CD8-positive, alpha-beta memory T cell (primary cell): ENCODE measurements at places on chromosomes 3 and 15. TPM values are rescaled to one million over a fixed set of nuclear protein-coding genes. Genes with fewer than 3 reads are reported as not detected.

GRCh38 chr3:3177861-3178497, 1.5 kb downstream of the CRBN start:
- peaks cover 6% of the 10 kb centered on the region for H3K36me3 ChIP-seq
- no peaks in the 10 kb centered on the region for H3K27me3 ChIP-seq
- H3K4me1 ChIP-seq, result peaks cover 56% of the 10 kb centered on the region
- DNase-seq, result no peak

GRCh38 chr15:101070502-101071273, 151.5 kb downstream of the LRRK1 start:
- H3K4me1 ChIP-seq, result no peaks in the 10 kb centered on the region
- DNase-seq, result no peak
- H3K4me3 ChIP-seq, result no peak overlapping the region
- H3K36me3 ChIP-seq, result no peaks in the 10 kb centered on the region
- no peaks in the 10 kb centered on the region for H3K27me3 ChIP-seq

DNA sequence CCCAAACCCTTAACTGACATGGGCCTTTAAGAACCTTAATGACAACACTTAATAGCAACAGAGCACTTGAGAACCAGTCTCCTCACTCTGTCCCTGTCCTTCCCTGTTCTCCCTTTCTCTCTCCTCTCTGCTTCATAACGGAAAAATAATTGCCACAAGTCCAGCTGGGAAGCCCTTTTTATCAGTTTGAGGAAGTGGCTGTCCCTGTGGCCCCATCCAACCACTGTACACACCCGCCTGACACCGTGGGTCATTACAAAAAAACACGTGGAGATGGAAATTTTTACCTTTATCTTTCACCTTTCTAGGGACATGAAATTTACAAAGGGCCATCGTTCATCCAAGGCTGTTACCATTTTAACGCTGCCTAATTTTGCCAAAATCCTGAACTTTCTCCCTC, 49.9 kb downstream of the PGPEP1L start:
- DNase-seq, result no peak
- no peak overlapping the region for H3K4me3 ChIP-seq
- no peak overlapping the region for H3K27ac ChIP-seq
- H3K27me3 ChIP-seq, result no peaks in the 10 kb centered on the region
- H3K4me1 ChIP-seq, result no peaks in the 10 kb centered on the region

- peaks cover 7% of the 10 kb centered on the region for H3K27me3 ChIP-seq
- H3K36me3 ChIP-seq, result no peaks in the 10 kb centered on the region
- no peak overlapping the region for H3K4me3 ChIP-seq
- DNase-seq, result no peak
- H3K27ac ChIP-seq, result no peak overlapping the region
Measured at GRCh38 chr15:79433276-79433990, 1.3 kb downstream of the MINAR1 start.

DNA sequence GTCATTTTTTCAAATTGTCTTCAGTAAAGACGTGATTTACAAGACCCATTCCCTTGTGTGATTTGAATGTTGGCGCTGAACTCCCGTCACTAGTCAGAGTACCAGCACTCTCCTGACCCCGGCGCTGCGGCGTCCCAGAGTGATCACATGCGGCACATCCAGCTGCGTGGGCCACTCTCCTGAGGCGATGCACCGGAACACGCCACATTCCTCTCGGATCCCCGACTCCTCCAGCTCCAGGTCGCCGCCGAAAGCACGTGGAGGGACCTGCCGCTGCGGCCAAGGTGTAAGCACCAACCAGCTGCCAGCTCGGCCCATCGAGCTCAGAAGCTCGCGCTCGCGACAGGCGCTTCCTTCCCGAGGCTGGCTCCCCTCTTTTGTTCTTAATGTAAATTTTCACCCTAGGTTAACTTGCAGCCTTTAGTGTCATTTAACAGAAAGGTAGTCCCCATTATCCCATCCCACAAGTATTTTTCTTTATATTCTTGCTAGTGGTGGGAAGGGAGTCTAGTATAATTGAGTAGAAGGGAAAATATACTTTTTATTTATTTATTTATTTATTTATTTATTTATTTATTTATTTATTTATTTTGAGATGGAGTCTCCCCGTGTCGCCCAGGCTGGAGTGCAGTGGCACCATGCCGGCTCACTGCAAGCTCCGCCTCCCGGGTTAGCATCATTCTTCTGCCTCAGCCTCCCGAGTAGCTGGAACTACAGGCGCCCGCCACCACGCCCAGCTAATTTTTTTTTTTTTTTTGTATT, 61.7 kb upstream of the VGLL3 start:
- H3K27me3 ChIP-seq, result no peaks in the 10 kb centered on the region
- DNase-seq, result no peak
- no peak overlapping the region for H3K4me3 ChIP-seq
- no peaks in the 10 kb centered on the region for H3K4me1 ChIP-seq

TMCO5A gene
- total RNA-seq, result not detected

NR1I2 gene
- total RNA-seq, result 0.38 TPM

IL20RB gene
- 0.96 TPM for total RNA-seq

ST8SIA2 gene
- total RNA-seq, result not detected
